ENCODE measurements at places on chromosomes 3 and 15.
A peak's percentile ranks its signal among the peaks of the same experiment; 100 is the strongest.

DNA sequence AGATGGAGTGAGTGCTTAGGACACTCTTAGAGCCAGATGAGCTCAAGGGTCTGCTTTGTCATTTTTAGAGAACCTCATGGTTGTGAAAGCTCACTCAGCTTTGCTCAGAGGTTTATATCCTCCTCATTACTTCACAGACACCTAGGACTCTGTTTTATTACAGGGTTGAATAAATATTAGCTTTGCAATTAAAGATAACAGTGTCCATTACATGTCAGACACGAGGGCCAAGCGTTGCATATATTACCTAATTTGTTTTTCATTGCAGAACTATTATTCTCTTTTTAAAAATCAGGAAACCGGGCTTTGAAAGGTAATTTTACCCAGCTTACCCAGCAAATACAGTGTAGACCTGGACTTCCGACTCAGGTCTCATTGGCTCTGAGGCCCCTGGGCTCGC, 16.1 kb downstream of the MAP6D1 start:
- DNase-seq, result no peak

GRCh38 chr15:81043281-81043934, 42.7 kb downstream of the TLNRD1 start:
- no peak for DNase-seq

DNA sequence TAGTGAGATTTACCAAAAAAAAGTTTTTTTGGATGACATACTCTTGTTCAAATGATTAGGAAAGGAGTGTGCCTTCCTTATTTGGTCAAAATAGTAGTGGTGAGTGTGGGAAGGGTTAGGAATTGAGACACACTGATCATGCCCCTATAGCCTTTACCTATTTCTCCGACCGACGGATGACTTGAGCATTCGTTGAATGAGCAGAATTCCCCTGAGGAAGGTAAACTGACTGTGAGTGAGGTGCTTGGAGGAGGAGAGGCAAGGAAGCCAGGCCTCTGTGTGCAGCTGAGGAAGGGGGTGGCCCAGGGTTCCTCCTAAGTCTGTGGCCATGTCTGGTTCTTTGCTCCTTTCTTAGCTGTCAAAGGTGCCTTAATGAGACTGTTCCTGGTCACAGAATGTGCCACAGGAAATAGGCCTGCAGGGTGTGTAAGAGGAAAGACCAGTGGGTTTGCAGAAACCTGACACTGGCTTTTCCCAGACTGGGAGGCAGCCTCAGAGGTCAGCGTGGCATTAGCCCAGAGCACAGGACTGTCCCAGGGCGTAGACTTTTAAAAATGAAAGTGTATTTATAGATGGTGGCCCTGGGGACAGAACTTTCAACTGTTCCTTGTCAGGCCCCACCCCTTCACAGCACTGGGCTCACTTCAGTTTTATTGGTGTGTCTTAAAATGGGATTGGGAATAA, 307.7 kb upstream of the C2CD4B start:
- no peak for DNase-seq

GRCh38 chr3:3735919-3736318, 63.3 kb upstream of the LRRN1 start:
- no peak for DNase-seq

- DNase-seq, result peak; percentile 71
These were observed 23.0 kb upstream of the FURIN start for GRCh38 chr15:90845201-90845949.

GRCh38 chr15:90035095-90035839, 34.1 kb downstream of the ZNF710 start:
- no peak for DNase-seq

GRCh38 chr3:48215019-48215418, 8.3 kb upstream of the CAMP start:
- DNase-seq, result no peak

DNA sequence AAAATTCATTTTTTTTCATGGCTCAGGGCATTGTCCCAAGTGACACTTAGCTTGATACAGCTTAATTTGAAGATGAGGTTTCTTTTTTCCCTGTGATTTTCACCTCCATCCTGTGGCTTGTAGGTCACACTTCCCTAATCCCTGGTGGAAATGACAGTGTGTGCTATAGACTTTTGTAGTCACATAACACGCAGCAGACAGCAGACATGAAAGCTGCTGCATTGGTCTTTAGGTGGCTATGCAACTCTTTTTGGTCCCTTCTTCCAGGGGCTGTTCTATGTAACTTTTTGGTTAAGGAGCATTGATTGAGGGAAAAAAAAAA, 38.8 kb downstream of the TRAK1 start:
- DNase-seq, result no peak

DNA sequence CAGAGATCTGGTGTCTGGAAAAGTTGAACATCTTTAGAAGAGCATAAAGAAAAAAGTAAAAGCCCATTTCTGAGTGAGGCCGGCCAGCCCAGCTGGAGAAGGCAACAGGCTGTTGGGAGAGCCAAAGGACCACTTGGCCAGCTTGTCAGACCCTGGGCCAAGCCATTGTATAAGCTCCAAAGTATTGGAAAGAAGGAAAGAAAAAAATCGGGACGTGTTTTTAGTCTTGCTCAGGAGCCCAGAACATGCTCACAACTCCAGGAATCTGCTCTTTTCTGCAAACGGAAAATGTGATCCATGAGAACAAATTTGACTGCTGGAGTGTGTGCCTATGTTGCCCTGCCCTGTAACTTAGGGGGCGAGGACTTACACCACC, 10.4 kb upstream of the CLPX start:
- no peak for DNase-seq

GRCh38 chr3:107942244-107942643, 148.6 kb downstream of the CD47 start:
- DNase-seq, result peak; percentile 51

GRCh38 chr3:10883478-10884234, 67.6 kb downstream of the SLC6A11 start:
- peak; percentile 28 for DNase-seq

DNA sequence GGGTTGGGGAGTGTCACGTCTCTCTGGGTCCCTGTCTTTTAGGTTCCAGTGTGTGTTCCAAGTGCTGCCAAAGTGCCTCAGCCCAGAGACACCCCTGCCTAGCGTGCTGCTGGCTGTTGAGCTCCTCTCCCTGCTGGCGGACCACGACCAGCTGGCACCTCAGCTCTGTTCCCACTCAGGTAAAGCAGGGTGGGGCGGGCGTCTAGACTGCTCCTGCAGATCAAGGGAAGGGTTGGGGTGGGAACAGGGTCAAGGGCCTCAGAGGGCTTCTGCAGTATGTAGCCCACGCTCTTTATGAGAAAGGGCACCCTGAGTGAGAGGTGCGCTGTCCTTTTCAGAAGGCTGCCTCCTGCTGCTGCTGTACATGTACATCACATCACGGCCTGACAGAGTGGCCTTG, 17.2 kb downstream of the ATRIP start:
- DNase-seq, result no peak

DNA sequence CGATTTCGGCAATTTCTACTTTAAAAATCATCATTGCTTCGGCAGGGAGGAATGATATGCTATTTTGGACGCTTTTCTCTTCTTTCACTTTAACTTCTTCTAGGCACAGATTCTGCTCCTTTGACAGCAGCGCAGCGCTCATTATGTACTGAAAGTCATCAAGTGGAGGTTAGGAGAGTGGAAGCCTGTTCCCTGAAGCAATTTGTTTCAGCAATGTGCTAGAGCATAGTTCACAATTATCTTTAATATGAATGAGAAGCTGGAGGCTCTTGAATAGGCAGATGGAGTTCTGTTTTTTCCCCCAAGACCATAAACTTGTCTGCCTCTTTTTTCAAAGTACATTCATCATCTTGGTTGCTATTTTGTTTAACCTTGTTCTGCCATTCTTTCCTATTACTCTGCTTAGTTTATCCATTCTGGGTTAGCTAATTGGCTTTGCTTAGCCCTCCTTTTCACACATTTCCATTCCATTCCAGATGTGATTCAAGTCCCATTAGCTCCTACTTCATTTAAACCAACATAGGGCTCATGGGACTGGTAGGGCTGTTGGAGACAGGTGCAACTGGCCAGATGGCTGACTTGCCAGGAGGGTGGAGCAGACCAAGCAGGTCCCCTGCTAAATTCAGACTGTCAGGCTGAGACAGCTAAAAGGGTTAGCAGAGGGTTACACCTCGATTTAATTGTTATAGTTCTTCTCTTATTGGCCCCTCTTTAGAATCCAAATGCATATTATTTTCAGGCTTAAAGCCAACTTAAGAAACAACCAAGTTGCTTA, 534.7 kb upstream of the CBLB start:
- DNase-seq, result no peak

- DNase-seq, result no peak
These were observed 81.2 kb downstream of the FBXL22 start for GRCh38 chr15:63678393-63678792.

GRCh38 chr15:34721802-34722438, 32.9 kb downstream of the GJD2 start:
- DNase-seq, result no peak

- DNase-seq, result no peak
These were observed 522.5 kb downstream of the OCA2 start for GRCh38 chr15:27576576-27576975.

DNA sequence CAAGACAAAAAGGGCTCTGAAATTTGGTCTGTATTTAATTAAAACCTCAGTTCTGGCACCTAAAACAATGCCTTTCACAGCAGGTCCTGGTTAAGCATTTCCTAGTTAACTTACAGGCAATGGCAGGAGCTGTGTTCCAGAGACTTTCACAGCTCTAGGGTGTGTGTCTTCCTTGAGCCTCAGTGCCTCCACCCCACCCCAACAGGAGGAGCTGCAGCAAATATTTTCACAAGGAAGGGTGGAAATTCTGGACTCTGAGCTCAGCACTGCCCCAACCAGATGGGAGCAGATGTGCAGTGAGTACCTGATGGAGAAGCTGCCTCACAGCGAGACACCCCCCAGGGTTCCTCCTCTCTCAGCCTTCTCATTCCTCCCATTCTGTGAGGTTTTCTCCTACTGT, 106.3 kb upstream of the SPATA12 start:
- DNase-seq, result no peak

- DNase-seq, result no peak
These were observed 47.7 kb upstream of the PTX3 start for GRCh38 chr3:157388976-157389375.

DNA sequence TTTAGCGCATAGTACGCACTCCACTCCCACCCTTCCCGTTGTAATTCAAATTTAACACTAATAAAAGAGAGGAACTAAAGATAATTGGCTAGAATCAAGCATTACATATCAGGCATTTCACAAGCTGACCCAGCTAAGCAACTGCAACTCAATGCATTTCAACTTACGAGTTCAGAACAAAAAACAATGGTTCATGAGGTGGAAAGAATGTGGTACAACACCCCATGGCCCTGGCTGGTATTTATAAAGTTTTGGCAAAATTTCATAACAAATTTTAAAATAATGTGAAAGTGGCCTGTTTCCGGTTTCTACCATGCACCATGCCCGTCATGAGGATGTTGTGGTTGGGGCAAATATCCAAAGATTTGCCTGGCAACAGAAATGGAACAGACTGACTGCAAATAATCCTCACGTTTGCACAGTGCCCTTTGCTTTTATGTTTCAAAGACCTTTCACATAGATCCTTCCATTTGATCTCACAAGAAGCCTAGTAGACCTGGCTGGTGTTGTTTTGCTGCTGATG, 455.3 kb upstream of the NR2F2 start:
- no peak for DNase-seq

- DNase-seq, result no peak
These were observed 10.3 kb downstream of the DZIP3 start for GRCh38 chr3:108599677-108600409.

DNA sequence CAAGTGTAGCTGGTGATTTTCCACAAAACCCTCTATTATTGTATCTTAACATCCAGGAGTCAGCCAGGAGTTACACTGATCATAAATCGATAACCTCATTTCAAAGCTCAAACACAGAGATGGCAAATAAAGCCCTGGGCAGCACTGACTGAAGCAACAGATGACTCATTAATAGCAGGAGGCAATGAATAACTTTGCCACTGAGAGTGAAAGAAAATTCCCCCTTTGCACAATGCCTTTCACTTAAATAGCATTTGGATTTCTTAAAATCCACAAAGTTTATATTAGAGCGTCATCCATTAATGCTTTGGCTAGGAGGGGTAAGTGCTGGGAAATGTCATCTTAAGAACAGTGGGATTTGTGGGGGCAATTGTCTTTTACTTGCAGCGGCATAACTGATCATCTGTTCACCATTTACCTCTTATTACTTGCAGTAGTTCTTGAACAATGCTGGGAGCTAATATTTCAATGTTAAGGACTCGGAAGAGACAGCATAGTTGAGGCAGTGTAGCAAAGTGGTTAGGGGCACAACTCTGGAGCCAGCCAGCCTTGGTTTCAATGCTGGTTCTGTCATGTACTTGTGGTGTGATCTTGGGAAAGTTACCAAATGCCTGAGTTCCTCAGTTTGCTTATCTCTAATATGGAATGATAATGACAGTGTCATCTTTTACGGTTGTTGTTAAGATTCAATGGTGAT, 630.4 kb upstream of the TBL1XR1 start:
- DNase-seq, result no peak

DNA sequence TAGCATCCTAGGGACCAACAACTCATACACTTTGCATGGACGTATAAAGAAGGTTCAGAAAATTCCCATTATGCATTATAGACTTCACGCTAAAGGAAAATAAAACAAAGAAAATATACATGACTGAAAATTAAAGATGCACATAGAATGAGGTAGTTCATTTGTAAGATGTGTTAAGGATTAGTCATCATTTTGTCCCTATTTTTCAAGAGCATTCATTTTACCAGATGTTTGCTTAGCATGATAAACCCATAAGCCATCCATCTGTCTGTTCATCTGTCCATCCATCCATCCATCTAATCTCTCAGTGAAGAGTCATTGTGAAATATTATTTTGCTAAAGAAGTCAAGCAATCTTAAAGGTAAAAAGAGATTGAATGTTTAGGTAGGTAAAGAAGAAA, 80.3 kb downstream of the TFG start:
- DNase-seq, result no peak

- no peak for DNase-seq
These were observed 14.7 kb downstream of the RARRES1 start for GRCh38 chr3:158717576-158717975.

- no peak for DNase-seq
These were observed 33.9 kb upstream of the SLC41A3 start for GRCh38 chr3:126117786-126118185.

DNA sequence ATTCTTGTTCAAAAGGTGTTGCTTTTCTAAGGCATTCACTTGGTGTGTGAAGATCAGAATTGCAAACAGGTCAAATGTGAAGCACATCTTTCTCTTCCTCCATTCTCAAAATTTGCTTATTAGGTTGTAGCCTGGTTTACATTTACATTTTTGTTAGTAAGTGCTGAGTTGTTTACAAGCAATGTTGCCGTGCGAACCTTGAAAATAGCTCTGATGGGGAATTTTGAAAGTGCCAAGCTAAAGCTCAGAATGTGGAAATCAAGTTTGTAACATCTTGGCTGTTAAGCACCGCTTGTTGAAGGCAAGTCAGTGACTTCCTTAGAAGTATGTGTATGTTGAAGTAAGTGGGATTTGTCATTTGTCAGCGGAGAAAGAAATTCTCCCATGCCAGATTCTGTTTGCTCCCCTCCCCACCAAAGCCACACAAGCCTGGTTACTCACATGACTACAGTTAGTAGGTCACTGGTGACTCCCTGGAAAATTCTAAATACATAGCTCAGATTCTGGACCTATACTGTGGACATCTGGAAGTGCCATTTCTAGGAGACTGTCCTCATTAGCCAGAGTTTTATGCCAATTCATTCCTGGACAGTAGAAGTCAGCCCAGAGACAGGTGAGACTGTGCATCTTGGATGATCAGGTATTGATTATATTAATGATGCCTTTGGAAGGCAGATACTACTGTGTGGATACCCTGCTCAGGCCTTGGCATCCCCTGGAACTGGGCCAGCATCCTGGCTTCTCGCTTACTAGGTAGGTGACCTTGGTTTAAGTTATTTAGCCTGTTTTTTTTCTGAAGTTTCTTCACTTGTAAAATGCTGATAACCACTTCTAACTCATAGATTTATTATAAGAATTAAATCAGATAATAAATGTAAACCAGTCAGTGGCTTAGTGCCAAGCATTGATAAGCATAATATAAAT, 390.6 kb upstream of the SEMA6D start:
- no peak for DNase-seq

Measured in stimulated activated CD4-positive, alpha-beta T cell treated with anti-CD3 and anti-CD28 coated beads, Interleukin-15, amount 100 ng/mL, for 24 hours (primary cell).